ENCODE measurements at places on chromosomes 6 and 20.

GRCh38 chr20:62376112-62377063 is 9.3 kb upstream of the LAMA5 start:
- DNase-seq, result no peak

GRCh38 chr6:5007531-5007930 is 3.7 kb upstream of the RPP40 start:
- no peak for DNase-seq

GRCh38 chr6:20350215-20350614 is 51.5 kb upstream of the E2F3 start:
- DNase-seq, result no peak

DNA sequence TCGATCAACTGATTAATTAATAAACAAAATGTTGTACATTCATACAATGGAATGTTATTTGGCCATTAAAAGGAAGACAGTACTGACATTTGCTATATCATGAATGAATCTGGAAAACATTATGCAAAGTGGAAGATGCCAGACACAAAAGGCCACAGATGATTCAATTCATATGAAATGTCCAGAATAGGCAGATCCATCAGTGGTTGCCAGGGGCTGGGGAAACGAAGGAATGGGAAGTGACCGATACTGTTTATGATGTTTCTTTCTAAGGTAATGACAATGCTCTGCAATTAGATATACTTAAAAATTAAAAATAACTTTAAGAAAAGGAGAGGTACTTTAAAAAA is 37.2 kb downstream of the ELOVL5 start:
- DNase-seq, result no peak

Data from stimulated activated CD8-positive, alpha-beta memory T cell treated with anti-CD3 and anti-CD28 coated beads, Interleukin-12 subunit alpha, Interleukin-12 subunit beta, amount 100 ng/mL, for 4 hours (primary cell).